CD4-positive, alpha-beta T cell treated with Interleukin-15 for 4 hours (primary cell): ENCODE measurements at places on chromosomes 16 and 17.
A peak's percentile ranks its signal among the peaks of the same experiment; 100 is the strongest.

DNA sequence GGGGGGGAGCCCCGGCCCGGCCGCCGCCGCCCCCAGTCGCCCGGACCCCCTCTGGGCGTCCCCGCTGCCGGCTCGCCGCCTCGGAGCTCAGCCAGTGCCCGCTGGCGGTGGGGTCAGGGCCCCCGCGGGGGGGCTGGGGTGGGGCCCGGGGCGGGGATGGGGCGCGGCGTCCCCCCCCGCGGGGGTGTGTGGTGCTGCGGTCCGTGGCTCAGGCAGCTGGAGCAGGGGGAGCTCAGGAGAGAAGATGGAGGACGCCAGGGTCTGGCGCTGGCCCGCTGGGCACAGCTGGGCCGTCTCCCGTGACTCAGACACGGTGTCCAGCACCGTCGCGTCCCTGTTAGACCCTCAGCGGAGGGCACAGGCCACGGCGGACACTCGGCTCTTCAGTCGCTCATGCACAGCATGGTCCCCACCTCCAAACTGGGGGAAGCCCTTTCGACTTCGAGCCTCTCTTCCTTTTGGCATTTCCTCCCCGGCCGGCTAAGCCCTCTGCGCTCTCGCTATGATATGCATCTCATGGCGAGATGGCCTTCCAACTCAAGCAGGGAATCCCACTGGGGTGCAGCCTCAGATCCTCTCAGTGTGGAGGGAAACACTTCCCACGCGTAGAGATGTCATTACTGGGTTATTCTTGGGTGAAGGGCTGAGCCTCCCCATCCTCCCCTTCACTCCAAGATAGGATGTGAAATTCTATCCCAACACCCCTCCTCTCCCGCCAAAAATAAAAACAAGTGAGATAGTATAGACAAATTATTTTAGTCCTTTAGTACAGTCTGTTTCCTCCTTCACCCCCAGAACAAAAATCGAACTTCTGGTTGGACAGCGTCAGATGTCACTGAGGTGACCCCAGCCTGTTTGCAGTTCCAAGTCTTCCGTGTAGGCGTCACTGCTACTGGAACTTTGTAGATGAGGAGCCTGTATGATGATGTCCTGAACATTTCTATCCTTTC is 522 bp upstream of the VEZF1 start:
- DNase-seq: peak; percentile 62

DNA sequence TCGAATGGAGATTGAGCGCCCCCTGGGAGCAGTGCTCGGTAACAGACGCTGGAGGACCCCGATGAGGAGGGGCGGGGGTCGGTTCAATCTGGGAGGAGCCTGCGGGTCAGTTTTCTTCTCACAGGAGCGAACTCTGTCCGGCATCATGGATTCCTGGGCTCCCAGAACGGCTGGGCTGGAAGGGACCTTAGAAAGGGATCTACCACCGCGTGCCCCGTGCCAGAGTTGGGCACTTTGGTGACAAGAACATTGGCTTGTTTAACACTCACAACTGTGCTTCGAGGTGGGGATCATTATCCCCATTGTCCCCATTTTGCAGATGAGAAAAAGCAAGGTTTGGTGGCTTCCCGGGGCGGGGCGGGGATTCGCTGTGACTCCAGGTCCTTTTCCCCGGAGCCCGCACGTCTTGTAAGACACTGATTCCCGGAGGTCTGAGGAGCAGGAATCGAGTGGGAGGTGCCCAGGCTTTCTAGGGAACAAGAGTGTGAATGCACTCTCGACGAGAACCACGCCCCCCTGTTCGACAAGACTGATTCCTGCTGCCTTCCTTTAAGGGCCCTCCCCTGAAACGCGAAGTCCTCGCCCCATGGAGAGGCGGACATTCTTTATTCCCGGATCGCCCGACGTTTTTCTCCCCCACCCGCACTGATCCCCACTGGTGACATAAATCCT is 1.5 kb upstream of the FBXL19 start:
- peak; percentile 88 for DNase-seq

DNA sequence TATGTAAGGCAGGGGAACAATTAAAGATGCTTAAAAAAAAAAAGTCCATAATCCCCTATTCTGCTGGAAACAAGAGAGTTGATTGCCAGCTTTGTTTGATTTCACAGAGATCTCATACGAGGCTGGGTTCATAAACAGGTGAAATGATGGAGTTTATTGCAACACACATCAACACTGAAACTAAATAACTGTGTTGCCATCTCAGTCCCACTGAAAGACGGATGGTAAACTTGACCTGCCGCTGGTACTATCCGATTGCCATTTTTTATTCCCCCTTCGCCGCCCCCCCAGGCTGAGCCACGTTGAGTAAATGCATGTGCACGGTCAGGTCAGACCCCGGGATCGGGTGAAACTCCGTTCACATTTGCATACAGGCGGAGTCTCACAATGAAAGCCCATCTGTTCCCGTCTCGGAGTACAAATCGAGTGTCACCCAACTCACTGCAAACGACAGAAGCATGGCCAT is 119.2 kb downstream of the SKAP1 start:
- DNase-seq: no peak

DNA sequence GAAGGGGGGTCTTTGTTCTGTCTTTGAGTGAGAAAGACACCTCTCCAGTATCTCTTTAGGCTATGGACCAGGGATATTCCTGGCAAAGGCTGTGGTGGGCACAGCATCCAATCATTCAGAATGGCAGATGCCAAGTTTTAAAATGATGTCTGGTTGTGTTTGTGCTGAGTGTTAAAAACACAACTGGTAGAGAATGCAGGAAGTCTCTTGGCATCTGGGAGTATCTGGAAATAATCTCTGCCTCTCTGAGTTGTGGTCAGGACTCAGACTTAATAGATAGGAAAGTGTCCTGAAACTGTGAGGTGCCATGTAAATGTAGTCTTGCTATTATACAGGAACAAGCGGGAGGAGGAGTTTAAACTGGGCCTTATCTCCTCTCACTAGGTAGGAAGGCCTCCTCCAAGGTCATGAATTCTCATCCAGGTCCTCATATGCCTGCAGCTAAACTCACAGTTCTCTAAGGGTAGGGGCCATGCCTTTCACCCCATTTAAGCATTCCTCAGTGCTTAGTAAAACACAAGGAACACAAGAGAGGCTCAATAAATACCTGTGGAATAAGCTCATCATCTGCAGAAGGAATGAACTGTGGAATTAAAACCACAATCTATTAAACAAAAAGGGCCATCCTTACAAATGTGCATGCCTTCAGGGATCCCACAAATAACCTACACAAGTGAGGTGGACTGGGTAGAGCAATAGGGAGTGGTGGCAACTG is 317.6 kb downstream of the CBLN1 start:
- no peak for DNase-seq

DNA sequence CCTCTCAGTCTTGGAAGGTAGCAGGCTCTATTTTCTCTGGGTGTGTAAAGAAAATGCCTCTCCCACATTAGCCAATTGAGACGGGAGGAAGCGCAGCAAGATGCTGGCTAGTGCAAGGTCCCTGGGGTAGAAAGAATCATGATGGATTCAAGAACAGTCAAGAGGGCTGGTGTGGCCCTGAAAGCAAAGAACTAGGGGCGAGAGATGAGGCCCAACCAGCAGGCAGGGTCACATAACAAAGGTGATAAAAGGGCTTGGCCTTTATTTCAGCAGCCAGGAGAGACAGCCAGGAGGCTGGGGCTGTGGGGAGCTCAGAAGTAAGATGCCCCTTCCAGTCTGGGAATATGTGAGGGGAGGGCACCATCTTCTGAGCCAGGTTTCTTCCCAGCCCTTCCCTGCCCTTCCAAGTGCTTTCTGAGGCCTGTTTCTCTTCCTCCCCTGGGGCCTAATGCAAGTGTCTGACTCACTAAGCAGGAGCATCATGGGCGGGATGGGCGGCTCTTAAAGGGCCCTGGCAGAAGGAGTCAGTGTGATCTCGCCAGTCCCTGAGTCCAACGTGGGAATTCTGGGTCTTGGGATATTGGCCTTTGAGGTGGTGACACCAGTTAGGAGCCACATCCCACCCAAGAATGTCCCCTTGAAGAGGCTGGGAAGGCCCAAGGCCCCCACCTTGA is 3.9 kb upstream of the NLRC5 start:
- DNase-seq: no peak

DNA sequence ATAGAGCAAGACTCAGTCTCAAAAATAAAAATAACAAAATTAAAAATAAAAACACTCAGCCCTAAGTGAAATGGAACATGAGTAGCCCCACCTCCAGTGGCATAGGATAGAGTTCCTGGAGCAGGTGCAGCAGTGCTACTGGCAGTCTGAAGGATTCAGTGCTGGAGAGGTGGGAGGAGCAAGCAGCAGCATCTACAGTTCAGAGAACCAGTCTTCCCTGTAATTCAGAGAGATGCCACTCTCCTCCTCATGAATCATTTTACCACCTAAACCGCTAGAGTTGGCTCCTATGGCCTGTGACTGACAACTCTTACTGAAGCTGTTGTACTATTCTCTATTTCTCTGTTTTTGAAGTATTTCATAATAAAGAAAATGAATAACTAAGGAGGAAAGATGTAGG is 56.0 kb upstream of the SMURF2 start:
- DNase-seq: no peak

DNA sequence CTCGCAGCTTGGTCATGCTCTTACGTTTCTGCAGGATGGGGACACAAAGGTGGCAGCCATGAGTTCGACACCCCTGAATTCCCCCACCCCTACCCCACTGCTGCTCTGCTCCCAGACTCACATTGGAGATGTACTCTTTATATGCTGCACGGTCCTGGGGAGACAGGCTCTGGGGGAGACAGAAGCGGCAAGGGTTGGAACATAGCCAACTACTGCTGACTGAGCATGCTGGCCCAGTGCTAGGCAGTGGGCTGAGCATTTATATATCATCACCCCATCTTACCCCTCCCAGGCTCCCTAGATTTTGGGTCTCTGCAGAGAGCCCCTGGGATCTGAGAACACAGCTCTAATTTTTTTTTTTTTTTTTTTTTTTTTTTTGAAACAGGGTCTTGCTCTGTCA is 8.1 kb upstream of the ATXN7L3 start:
- DNase-seq: no peak

GRCh38 chr16:61820398-61820797 is 215.8 kb downstream of the CDH8 start:
- DNase-seq: no peak

- DNase-seq: no peak
Measured at GRCh38 chr17:2034157-2034556, 4.2 kb downstream of the DPH1 start.

GRCh38 chr17:68792042-68792685 is 163.0 kb downstream of the ABCA8 start:
- no peak for DNase-seq
